Mononuclear cell (primary cell): ENCODE measurements at places on chromosomes 6 and 20. TPM values are rescaled to one million over a fixed set of nuclear protein-coding genes. Genes with fewer than 3 reads are reported as not detected.

The SLC35D3 gene
- 0.52 TPM for total RNA-seq

The WFDC12 gene
- total RNA-seq: not detected

The THBS2 gene
- total RNA-seq: under 0.01 TPM

The BTN1A1 gene
- total RNA-seq: not detected

The SCUBE3 gene
- total RNA-seq: not detected
